Omental fat pad (tissue), 4 donors: ENCODE measurements at places on chromosomes 1 and 21.

DNA sequence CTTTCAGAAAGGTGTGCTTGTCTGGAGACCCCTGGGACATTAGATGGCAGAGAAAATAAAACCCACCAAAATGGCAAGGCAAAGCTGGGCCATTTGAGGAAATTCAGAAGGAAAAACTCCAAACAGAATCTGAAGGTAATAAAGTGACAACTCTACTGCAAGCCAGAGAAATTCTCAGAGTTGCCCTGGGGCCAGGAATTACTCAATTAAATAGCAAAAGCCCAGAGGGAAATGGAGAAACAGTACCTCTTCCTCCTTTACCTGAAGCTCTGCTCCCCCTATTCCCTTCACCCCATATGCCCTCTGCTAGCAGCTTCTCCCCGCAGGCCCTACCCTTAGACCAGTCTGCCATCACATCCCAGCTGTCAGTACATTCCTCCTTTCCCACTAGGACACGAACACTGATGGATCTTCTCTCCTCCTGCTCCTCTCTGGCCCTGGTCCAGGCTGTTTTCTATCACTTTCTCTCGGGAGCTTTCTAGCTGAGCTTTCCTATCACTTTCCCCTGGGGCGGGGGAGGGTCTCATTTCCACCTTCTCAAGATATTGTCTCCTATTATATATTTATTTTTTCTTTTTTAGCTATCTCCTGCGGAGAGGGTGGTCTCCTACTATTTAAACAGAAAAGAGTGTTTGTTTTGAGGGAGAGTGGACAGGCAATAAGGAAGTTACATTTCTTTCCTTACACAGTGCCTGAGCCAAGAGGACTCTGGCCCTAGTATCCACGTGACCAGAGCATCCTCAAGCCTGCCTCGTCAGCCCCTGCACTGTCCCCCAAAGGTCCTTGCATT lies 47.7 kb upstream of the RBM15 start:
- no peak for DNase-seq

GRCh38 chr1:175410560-175410959 lies 218.0 kb upstream of the KIAA0040 start:
- no peak for DNase-seq

DNA sequence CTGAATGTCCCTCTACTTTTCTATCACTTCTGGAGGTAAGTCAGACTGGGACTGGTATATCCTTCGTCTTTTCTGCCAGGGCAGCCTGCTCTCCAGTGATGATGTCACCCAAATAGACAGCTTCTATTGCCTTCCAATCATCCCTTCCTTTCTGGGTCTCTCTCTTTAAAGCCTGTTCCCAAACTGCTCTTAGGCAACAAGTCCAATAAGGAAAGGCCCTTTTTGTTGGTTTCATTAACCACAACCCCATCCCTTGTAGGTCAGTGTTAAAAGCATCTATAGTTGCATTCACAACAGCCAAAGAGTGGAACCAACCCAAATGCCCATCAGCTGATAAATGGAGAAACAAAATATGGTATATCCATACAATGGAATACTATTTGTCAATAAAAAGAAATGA lies 114.4 kb downstream of the CNIH3 start:
- DNase-seq, result no peak

DNA sequence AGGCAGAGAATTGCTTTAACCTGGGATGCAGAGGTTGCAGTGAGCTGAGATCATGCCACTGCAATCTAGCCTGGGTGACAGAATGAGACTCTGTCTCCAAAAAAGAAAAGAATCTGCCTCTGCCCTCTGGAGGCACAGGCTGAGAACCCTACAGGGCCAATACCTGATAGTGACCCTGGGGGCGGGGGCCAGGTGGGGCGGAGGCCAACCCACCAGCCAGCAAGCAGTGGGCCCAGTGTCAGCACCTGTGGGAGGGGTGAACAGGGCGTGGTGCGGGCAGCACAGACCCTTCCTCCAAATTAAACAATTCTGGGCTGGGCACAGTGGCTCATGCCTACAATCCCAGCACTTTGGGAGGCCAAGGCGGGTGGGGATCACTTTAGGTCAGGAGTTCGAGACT lies 19.0 kb upstream of the PLEKHG5 start:
- DNase-seq, result no peak

- DNase-seq, result no peak
Observed at GRCh38 chr1:222600281-222600680, 10.5 kb upstream of the TAF1A start.
